ENCODE measurements at places on chromosomes 16 and 17. TPM values are rescaled to one million over a fixed set of nuclear protein-coding genes. Genes with fewer than 3 reads are reported as not detected.
A peak's percentile ranks its signal among the peaks of the same experiment; 100 is the strongest.

- H3K27me3 ChIP-seq: no peaks in the 10 kb centered on the region
- peaks cover 78% of the 10 kb centered on the region for H3K36me3 ChIP-seq
- no peak overlapping the region for H3K27ac ChIP-seq
- no peaks in the 10 kb centered on the region for H3K4me1 ChIP-seq
- no peak overlapping the region for H3K4me3 ChIP-seq
- DNase-seq: no peak
Observed at GRCh38 chr17:39264119-39264518, 38.4 kb upstream of the STAC2 start.

The SPHK1 gene
- total RNA-seq: 12.6 TPM

The DNAI2 gene
- total RNA-seq: not detected

The KRTAP2-2 gene
- total RNA-seq: not detected

The ALG1 gene
- 28.5 TPM for total RNA-seq

DNA sequence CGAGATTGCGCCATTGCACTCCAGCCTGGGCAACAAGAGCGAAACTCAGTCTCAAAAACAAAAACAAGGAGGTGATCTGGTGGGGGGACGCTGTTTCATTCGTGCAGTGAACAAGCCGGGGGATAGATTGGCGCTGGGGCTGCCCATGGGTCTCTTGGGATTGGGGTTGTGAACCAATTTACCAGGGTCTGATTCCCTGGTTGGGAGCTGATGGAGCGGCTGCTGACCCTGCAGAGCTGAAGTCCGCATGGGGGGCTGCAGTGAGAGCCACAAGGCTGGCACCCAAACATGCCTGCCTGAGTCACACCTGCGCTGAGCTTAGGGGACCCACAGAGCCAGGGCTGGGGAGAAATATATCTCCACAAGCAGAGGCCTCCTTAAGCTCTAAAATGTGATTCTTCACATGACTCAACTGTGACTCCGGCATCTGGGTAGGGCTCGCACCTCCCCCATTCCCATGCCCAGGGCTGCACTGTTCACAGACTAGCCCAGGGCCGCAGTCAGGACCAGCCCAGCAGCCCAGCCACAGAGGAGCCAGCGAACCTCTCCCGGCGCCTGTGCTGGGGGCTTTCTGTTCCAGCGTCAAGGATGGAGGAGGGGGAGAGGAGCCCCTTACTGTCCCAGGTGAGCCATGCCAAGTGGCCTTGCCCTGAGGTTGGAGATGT is 5.0 kb downstream of the TSPAN10 start:
- no peak overlapping the region for H3K4me3 ChIP-seq
- peak; percentile 59 for DNase-seq
- peaks cover 6% of the 10 kb centered on the region for H3K36me3 ChIP-seq

- H3K27me3 ChIP-seq: no peaks in the 10 kb centered on the region
- no peak overlapping the region for H3K4me3 ChIP-seq
Observed at GRCh38 chr16:54673313-54673712, 257.4 kb upstream of the IRX5 start.

The HYDIN gene
- not detected for total RNA-seq

GRCh38 chr16:50282010-50282538 is 15.7 kb downstream of the ADCY7 start:
- no peak overlapping the region for H3K4me3 ChIP-seq
- DNase-seq: no peak
- no peak overlapping the region for H3K27ac ChIP-seq
- H3K36me3 ChIP-seq: no peaks in the 10 kb centered on the region

The NPIPB6 gene
- 1.6 TPM for total RNA-seq

DNA sequence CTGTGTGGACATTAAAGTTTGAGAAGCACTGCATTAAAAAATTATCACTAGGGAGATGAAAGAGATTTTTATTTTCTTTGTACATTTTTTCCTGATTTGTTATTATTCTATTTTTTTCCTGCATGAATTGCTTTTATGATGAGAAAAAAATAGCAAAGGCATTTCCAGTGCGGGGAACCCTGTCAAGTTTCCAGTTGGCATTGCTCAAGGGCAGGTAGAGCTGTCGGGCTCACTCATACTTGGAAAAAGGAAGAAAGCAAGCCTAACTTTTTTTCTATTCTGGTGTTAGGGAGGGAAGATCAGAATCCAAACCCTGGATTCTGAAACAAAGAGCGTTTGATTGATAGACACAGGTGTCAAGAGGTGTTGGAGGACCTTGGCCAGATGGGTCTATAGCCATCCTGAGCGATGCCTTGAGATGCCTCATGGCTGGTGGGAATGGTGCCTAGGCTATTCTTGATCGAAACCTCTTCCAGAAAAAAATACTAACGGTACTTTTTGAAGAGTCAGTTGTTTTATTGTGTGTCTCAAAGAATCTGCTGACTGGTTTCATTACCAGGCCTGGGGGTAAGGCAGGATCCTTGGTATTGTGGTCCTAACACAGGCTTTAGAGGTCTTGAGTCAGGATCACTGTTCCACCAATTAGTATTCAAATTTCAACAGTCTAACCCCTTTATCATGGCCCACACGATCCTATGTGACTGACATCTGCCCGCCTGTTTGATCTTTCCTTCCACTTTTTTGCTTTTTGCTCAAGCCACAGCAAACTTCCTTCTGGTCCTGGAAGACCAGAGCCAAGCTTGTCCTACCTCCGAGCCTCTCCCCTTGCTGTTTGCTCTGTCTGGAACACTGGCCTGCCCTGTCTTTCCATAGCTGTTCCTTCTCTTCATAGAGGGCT is 20.1 kb downstream of the SNX29 start:
- H3K36me3 ChIP-seq: no peaks in the 10 kb centered on the region
- H3K27ac ChIP-seq: no peak overlapping the region
- DNase-seq: no peak
- H3K4me1 ChIP-seq: no peaks in the 10 kb centered on the region
- no peaks in the 10 kb centered on the region for H3K27me3 ChIP-seq

DNA sequence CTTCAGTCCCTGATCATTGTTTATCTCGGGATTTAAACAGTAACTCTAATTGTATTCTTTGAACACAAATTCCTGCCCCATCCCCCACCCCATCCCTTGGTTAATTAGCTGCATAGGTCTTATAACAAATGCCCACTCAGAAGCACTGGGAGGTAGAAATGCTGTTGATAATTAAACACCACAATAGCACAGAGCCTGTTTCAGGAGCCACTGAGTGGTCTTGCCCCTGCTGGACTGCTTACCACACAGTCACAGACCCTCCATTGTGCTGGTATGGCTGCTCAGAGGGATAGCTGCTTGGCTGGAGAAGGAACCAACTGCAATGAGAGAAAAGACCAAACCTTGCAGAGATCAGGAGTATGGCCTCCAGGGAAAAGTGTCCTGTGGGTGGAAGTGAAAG is 214.1 kb downstream of the ANKFN1 start:
- no peak overlapping the region for H3K4me3 ChIP-seq
- no peak for DNase-seq
- no peaks in the 10 kb centered on the region for H3K27me3 ChIP-seq
- no peaks in the 10 kb centered on the region for H3K36me3 ChIP-seq
- no peak overlapping the region for H3K27ac ChIP-seq

The WFDC1 gene
- not detected for total RNA-seq

The LUC7L gene
- 58.9 TPM for total RNA-seq

The ATP1B2 gene
- not detected for total RNA-seq

GRCh38 chr17:36773039-36773438 is 164.2 kb upstream of the LHX1 start:
- no peaks in the 10 kb centered on the region for H3K4me1 ChIP-seq
- H3K27ac ChIP-seq: no peak overlapping the region
- no peak for DNase-seq
- peaks cover 73% of the 10 kb centered on the region for H3K27me3 ChIP-seq

The UBE2G1 gene
- total RNA-seq: 78.5 TPM

DNA sequence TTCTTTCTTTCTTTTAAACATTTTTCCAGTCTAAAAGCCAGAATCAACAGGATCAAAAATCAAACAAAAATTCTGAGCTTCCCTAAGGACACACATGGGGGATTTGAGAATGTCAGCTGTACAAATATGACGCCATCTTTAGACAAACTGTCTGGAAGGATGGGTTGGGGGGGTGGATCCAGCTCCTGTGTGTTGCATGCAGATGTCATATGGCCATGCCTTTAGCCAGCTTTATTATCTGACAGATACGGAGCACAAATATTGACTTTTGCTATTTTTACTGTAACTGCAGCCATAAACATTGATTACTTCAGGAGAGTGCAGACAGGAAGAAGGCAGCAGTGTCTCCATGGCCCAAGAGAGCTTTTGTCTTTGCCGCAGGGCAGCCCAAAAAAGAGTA is 279.4 kb upstream of the ELAC2 start:
- H3K4me1 ChIP-seq: no peaks in the 10 kb centered on the region
- H3K4me3 ChIP-seq: no peak overlapping the region
- DNase-seq: no peak
- no peak overlapping the region for H3K27ac ChIP-seq

The SRCIN1 gene
- total RNA-seq: 8.6 TPM

GRCh38 chr17:6261466-6261865 is 173.5 kb downstream of the AIPL1 start:
- H3K27ac ChIP-seq: peak overlapping the region; percentile 49
- H3K4me1 ChIP-seq: no peaks in the 10 kb centered on the region

GRCh38 chr17:32910769-32911168 is 17.2 kb upstream of the TMEM98 start:
- H3K27me3 ChIP-seq: no peaks in the 10 kb centered on the region
- peaks cover 5% of the 10 kb centered on the region for H3K4me1 ChIP-seq
- H3K4me3 ChIP-seq: no peak overlapping the region
- no peak for DNase-seq
- no peak overlapping the region for H3K27ac ChIP-seq

DNA sequence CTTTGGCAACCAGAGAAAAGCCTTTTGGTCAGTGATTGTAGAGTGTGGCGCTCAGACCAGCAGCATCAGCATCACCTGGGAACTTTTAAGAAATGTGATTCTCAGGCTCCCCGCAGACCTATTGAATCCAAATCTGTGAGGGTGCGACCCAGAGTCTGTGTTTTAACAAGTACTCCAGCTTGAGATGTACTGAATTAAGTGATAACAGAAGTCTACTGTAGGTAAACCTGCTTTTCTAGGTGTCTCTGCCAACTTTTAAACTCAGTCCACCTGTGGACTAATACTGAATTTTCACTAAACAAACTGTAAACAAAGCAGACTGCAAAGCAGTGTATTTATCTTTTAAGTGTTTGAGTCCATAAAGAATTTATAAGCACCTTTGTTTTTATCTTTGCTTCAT is 43.6 kb downstream of the NUP93 start:
- H3K4me1 ChIP-seq: peaks cover 17% of the 10 kb centered on the region
- no peak for DNase-seq
- no peaks in the 10 kb centered on the region for H3K36me3 ChIP-seq

The CCL15 gene
- total RNA-seq: not detected

DNA sequence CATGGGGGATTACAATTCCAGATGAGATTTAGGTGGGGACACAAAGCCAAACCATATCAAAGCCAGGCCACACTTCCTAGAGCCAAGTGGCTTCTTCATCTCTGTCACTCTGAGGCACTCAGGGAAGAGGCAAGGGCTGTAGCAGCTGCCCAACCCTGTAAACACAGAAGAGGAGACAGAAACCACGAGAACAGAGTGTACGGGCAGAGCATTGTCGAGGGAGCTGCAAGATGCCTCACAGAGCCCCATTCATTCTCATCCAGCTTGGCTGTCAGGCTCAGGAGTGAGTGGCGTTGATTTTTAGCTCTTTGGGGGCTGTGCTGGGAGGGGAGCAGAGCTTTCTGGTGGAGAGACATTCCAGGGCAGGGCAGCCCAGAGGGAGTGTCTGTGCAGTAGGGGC is 117.2 kb upstream of the SALL1 start:
- H3K27ac ChIP-seq: no peak overlapping the region
- H3K27me3 ChIP-seq: no peaks in the 10 kb centered on the region
- H3K4me1 ChIP-seq: peaks cover 6% of the 10 kb centered on the region
- H3K4me3 ChIP-seq: no peak overlapping the region

DNA sequence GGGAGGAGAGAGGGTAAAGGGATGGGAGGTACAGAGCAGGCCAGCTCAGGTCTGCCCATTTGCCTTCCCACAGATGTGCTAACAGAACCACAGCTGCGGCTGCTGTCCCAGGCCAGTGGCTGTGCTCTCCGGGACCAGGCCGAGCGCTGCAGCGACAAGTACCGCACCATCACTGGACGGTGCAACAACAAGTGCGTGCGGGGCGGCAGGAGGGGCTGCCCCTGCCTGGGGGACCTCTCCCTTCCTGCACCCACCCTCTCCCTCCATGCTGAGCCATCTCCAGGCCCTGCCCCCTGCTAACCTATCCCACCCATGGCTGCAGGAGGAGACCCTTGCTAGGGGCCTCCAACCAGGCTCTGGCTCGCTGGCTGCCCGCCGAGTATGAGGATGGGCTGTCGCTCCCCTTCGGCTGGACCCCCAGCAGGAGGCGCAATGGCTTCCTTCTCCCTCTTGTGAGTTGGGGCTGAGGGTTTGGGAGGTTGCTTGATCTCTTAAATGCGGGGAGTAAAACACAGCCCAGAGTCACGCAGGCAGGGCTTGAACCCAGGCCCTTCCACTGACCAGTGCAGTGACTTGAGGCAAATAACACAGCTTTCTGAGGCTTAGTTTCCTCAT is 1.2 kb downstream of the EPX start:
- no peak for DNase-seq
- peaks cover 39% of the 10 kb centered on the region for H3K27me3 ChIP-seq
- peaks cover 14% of the 10 kb centered on the region for H3K4me1 ChIP-seq

GRCh38 chr17:75839942-75840798 is 4.0 kb downstream of the UNC13D start:
- H3K27ac ChIP-seq: no peak overlapping the region
- peaks cover 2% of the 10 kb centered on the region for H3K4me1 ChIP-seq
- peaks cover under 1% of the 10 kb centered on the region for H3K36me3 ChIP-seq
- DNase-seq: no peak
- no peaks in the 10 kb centered on the region for H3K27me3 ChIP-seq

DNA sequence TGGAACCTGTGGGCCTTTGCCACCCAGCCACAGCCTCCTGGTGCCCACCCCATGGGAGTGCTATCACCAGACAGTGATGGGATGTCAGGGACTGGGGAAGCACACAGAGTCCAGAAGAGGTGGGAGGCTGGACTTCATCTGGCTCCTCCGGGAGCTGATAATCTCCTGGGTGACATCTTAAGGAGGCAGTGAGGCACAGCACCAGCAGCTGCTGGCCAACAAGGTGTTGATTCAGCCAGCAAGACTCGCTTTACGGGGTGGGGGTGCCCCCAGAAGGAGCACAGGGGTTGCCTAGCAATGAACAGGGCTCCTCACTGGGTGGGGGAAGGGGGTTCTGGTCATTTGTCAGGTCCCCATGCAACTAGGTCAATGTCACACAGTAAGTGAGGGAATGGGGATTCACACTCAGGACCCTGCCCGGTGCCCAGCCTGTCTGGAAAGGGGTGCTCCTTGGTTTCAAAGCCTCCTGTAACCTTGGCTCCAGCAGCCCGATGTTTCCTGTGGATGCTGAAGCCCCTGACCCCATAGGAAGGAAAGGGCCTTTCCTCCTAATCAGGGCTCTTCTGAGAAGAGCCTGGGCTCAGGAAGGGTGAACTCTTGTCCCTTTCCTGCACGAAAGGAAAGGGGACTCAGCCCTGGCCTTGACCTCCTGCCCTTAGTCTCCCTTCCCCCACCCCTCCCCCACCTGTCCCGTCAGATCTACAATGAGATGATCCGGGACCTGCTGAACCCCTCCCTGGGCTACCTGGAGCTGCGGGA is 17.7 kb downstream of the KIF19 start:
- peaks cover 4% of the 10 kb centered on the region for H3K36me3 ChIP-seq
- H3K27me3 ChIP-seq: peaks cover 26% of the 10 kb centered on the region
- no peak for DNase-seq

GRCh38 chr17:51499897-51500296 is 239.6 kb downstream of the UTP18 start:
- no peak overlapping the region for H3K4me3 ChIP-seq
- H3K4me1 ChIP-seq: no peaks in the 10 kb centered on the region
- DNase-seq: no peak
- peaks cover 43% of the 10 kb centered on the region for H3K27me3 ChIP-seq

GRCh38 chr17:37766971-37767370 is 22.1 kb upstream of the HNF1B start:
- peaks cover 6% of the 10 kb centered on the region for H3K27me3 ChIP-seq
- H3K4me3 ChIP-seq: no peak overlapping the region
- no peaks in the 10 kb centered on the region for H3K36me3 ChIP-seq
- H3K4me1 ChIP-seq: peaks cover 18% of the 10 kb centered on the region
